GF-D8 (cell line): ENCODE measurements at places on chromosomes 12 and 14.

- no peak for DNase-seq
Measured at GRCh38 chr14:76832503-76832988, 6.3 kb downstream of the LRRC74A start.

DNA sequence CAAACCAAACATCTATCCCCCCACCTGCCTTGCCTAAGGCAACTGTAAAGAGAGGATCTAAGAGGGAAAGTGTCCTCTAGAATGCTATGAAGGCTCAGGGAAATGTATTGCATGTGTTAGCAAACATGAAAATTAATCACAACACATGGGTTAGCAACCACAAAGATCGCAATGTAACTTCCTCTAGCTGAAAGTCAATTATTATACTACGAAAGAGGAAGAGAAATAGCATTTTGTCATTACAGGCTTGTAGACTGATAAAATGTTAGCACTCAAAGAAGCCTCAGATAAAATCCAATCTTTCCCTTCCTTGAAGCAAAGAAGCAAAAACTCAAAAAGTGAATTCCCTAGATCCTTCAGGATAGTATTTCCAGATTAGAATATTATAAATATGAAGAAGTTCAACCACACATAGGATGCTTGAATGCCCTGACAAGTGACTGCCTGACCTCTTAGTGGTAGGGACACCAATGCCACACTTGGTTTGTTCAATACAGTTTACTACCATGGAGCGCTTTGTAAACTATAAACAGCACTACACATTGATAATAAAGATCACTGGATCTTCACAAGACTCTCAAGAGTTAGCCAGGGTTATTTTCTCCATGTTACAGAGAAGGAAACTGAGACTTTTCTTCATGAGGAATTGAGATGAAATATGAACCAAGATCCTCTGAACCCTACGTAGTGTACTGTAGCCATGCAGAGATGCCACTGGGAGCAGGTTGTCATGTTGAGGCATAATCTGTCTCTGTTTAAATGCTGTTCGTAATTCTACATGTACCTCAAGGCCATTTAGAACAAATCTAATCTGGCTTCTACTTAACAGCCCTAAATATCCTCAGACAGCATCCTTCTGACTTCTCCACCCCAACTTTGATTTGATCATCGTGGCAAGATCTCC is 100.7 kb downstream of the ITPR2 start:
- DNase-seq = peak; percentile 15

DNA sequence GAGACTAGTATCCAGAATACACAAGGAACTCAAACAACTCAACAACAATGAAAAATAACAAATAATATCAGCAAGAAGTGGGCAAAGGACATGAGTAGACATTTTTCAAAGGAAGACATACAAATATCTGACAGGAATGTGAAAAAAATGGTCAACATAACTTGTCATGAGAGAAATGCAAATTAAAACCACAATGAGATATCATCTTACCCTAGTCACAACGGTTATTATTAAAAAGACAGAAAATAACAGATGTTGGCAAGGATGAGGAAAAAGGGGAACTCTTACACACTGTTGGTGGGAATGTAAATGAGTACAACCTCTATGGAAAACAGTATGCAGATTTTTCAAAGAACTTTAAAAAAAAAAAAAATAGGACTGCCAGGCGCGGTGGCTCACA is 20.4 kb downstream of the VWF start:
- no peak for DNase-seq

DNA sequence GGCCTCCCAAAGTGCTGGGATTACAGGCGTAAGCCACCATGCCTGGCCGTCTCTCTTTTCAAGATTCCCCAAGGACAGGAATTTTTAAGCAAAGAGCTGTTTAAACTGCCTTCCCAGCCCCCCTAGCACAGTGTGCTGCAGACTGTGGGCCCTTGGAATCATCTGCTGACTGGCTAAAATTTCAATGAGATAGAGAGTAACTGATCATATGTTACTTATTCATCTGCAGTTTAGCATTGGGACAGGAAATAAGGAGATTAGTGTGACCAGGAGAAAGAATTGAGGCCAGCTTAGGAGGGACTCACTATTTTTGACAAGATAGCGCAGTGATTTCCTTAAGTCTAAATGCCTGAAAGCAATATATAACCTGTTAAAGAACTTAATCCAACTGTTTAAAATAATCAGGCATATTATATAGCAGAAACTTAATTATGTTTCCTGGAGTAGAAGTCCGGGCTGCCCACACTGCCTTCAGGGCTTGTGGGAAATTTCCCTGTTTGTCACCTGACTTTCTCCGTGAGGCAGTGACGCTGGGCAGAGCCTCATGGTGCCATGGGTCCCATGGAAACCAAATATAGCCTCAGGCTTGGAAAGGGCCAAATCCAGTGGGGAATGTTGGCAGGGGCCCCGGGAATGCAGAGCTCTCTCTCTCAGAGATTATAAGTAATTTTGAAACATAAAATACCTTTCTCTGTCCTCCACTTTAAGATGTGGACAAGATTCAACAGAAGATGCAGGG is 22.8 kb upstream of the CEBPE start:
- DNase-seq = no peak

DNA sequence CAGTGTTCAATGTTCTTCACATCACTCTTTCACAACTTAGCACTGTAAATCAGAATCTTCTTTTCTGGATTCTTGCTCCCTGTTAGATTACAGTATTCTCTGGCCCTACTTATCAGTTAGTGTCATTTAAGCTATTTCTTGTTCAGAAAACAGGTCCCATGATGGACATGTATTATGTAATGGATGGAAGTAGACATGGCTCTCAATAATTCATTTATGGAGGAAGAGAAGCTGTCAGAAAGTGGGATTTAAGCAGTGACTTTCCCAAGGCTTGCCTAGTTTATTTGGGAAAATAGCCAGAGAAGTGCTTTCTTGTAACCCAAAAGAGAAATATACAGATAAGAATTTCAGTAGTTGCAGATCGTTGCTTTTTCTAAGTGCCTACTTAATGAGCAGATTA is 1.6 kb downstream of the ERC1 start:
- no peak for DNase-seq

DNA sequence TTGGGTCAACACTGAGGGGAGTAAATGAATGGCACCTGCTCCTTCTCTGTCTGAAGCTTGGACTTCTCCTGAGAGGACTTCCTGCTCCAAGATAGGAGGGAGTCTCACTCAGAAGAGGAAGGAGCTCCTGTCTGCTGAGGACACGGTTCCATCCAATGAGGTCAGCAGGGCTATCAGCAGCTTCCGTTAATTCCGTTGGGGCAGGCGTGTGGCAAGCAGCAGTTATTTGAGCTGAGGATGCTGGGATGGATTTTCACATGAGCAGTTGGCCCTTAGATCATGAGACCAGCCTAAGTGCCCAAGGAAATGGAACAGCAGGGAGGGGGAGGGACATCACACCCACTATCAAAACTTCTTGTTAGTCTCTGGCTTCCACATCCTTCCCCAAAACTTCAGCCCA is 159.0 kb upstream of the PZP start:
- no peak for DNase-seq

GRCh38 chr12:80183939-80184338 is 84.6 kb downstream of the OTOGL start:
- DNase-seq = no peak

DNA sequence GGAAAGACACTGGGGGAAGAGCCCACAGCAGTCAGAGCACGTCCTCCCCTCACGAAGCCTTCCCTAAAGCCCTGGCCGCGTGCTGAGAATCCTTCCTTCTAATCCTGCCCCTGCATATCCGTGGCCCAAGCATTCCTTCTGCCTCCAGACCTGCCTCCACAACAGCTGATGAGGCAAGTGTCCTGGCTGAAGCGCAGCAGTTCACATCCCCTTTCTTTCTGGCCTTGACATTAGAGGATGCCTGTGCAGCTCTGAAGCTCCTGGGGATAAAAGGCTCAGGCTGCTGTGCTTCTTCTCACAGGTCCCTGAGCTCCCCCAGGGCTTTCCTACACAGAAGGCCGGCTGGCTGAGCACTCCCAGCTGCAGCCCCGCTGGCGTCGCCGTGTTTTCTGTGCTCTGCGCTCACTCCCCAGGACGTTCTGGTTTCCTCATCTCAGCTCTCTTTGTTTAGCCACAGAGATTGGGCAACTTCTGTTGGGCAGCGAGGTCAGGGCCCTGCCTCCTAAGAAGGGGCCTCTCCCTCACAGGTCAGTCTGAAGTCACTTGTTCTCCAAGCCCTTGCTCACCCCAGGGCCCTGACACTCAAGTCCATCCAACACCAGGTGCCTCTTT is 45.8 kb downstream of the NINJ2 start:
- peak; percentile 76 for DNase-seq

- no peak for DNase-seq
Measured at GRCh38 chr14:36055681-36056225, 120.8 kb downstream of the PTCSC3 start.

DNA sequence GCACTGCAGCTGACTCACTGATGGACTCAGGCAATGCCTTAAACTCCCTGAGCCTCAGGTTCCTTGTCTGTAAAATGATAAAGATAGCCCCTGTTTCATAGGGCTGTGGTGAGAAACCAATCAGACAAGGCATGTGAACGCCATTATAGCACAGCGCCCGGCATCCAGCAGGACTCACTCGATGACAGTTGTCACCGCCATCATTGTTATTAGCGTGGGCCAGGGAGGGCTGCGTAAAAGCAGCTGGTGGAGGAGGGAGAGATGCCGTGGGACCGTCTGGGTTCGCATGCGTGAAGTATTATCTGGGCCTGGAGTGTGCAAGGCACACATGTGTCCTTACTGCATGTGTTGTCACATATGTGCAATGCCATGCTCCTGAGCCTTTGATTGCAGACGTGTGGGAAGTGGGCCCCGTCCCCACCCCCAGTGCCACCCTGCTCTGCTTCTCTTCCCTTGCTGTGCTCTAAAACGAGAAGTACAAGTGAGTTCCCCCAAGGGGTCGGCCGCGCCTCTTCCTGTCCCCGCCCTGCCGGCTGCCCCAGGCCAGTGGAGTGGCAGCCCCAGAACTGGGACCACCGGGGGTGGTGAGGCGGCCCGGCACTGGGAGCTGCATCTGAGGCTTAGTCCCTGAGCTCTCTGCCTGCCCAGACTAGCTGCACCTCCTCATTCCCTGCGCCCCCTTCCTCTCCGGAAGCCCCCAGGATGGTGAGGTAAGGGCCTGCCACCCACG is at the start of gene PTPN6:
PTPN6 (plus strand) TSS at position 546 of the 730 bp plus-strand sequence; CDS start at position 703, 157 bp downstream.
- DNase-seq = peak; percentile 88

DNA sequence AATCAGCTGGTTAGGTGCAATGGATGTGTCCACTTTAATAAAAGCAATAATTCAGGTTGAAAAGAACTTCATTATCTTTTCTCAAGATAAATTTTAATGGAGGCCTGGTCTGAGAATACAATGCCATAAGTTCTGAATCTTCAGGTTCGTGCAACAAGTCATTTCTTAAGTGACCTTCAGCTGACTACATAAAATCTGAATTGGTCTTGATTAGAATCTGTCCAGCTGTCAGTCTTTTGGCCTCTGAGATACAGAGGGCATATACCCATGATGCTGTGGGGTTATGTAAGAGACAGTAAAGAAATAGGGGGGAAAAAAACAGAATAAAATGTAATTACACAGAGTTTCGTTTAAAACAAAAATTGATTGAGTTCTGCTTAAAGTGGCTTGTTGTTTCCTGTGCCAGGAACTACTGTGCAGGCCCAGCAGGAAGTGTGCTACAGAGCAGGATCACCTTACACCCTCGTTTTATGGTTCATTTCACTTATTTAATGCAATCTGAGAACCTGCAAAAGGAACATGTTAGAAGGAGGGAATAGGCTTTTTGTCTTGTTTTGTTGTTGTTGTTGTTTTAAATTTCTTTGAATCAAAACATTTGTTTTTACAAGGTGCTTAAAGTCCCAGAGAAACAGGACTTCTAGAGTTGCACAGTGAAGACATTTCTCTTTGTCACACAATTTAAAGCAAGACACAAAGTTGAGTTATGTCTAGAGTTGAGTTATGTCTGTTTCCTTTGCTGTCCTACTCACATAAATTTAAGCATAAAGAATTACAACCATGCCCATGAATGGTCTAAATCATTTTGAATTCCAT is 64.2 kb downstream of the LGR5 start:
- DNase-seq = no peak

DNA sequence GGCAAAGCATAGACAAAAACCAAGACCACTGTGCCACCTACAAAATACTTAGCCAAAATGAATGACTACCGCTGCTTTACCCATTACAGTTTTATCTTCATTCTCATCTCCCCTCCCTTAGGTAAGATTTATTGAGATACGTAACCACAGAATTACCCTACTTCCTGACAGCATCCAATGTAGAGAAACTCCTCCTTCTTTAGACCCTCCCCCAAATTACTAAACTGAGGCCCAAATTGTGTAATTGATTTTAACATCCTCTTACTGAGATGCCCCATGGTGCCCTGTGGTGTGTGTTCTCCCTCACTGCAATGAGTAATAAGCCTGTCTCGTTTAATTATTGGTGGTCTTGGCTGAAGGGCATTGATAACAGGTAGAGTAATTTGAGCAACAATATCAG is 19.1 kb downstream of the VRK1 start:
- peak; percentile 52 for DNase-seq

- no peak for DNase-seq
Measured at GRCh38 chr14:36826614-36827013, 165.0 kb downstream of the PAX9 start.

GRCh38 chr12:57887631-57888408 is 41.3 kb upstream of the CTDSP2 start:
- no peak for DNase-seq

DNA sequence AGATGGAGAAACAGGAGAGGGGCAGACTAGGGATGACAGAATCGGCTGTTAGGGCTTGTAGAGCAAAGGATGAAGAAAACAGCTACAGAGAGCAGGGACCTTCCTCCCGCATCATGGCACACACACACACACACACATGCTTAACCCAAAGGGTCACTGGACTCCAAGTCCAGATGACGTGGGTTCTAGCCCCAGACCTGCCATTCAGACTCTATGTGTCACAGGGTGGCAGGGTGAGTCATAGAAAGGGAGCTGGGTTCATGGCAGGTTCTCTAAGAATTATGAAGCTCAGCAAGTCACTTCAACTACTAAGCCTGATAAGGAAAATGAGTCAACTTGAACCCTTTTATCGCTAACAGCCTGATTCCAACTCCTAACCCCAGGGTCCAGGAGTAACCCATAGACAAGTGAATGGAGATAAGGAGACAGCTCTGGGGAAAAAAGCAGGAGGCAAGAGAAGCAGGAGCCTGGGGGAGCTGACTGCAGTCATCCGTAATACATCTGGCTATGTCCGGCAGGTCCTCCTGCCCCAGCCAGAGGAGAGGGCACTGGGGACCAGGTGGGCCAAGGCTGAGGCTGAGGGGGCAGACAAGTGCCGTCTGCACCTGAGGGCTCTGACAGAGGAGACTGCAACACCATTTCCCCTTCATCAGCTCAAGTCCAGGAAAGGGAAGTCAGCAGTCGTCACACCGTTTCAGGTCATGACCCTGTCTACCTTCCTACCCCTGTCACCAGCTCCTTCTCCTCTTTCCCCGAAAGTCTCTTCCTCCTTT is 3.6 kb upstream of the TNFRSF1A start:
- peak; percentile 47 for DNase-seq

- DNase-seq = no peak
Measured at GRCh38 chr14:70919774-70920173, 12.5 kb downstream of the PCNX1 start.
